ENCODE measurements at places on chromosomes 3 and 15.

DNA sequence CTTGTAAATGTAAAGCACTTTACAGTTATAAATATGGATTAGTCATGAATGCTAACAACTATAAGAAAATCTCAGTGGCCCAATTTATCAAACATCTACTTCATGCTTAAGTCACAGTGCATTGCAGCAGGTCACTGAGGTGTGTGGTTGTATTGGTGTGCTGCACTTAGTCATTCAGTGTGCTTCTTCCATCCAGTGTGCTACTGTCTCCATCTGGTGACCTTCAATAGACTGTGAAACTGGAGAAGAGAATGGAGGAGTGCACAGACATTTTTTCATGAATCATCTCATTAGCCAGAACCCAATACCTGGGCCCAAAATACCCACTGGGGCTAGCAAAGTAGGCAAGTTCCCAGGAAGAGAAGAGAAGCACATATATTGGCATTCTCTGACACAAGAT is 199.6 kb downstream of the SHOX2 start:
- DNase-seq, result no peak

DNA sequence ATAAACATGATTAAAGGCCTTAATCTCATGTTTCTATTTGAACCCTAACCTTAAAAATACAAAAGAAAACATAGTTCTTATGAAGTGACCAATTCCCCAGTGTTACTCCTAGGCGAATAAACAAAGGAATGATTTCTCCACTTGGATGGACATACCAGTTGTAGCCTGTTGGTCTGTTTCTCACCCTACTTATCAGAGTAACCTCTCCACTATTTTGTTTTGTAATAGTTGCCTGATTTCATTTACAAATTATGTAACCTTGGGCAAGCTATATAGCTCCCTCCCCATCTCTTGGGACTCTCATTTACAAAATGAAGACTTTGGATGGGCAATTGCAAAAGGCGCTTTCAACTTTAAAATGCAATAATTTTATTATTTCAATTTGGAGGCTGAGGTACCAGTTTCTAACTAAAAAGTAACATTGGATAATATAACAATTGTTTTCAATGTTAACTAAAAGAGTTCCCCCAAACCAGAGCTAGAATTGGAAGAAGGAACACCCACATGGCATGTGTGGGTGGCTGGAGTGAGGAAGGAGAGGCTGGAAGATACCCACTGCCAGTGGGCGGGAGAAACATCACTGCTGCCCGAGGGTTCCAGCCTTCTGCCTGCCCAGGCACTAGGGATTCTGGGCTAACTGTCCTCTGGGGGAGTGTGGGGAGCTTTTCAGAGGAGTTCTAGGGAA is 74.2 kb downstream of the RFTN1 start:
- DNase-seq, result no peak

GRCh38 chr3:13463618-13464400 is 16.3 kb upstream of the HDAC11 start:
- DNase-seq, result no peak

DNA sequence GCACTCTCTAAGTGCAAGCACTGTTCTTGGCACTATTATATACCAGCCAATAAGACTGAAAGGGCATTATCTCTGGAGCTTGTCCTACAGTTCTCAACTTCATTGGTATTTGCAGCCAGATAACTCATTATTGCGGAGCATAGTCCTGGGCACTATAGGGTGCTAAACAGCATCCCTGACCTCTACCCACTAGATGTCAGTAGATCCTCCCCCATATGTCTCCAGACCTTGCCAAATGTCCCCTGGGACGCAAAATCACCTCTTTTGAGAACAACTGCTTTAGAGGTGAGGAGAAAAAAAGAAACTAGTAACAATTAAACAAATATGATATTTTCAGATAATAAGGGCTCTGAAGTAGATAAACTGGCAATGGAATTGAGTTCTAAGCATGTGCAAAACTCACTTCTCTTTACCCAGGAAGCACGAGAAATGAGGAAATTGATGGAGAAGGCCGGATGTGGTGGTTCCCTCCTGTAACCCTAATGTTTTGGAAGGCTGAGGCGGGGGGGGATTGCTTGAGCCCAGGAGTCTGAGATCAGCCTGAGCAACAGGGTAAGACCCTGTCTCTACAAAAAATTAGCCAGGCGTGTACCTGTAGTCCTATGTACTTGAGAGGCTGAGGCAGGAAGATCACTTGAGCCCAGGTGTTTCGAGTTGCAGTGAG is 61.4 kb downstream of the FRMD4B start:
- DNase-seq, result no peak

DNA sequence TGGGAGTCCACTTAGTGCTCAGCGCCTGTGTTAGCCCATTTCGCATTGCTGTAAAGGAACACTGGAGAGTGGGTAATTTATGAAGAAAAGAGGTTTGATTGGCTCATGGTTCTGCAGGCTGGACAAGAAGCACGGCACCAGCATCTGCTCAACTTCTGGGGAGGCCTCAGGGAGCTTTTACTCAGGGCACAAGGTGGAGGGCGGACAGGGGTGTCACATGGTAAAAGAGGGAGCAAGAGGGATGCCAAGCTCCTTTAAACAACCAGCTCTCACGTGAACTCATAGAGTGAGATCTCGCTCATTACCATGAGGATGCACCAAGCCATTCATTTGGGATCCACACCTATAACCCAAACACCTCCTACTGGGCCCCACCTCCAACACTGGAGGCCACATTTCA is 181.4 kb upstream of the TLE3 start:
- DNase-seq, result no peak

GRCh38 chr15:98713585-98714001 is 65.3 kb downstream of the IGF1R start:
- DNase-seq, result no peak

DNA sequence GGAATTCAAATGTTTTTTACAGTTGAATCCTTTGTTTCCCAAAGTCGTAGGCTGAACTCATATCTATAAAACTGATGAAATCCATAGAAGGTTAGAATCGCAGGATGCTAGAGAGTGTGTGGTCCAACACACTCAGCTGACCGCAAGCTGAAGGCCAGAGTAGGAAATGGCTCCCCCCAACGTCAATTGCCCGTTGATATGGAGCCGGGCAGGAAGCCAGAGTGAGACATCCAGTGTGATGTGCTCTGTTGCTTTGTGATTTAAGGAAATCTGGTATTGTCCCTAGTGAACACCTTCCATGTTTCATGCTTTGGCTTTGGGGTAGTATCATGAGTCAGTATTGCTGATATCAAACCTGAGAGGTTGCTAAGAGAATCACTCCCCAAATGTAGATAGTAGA is 5.8 kb upstream of the MEX3B start:
- peak; percentile 48 for DNase-seq

DNA sequence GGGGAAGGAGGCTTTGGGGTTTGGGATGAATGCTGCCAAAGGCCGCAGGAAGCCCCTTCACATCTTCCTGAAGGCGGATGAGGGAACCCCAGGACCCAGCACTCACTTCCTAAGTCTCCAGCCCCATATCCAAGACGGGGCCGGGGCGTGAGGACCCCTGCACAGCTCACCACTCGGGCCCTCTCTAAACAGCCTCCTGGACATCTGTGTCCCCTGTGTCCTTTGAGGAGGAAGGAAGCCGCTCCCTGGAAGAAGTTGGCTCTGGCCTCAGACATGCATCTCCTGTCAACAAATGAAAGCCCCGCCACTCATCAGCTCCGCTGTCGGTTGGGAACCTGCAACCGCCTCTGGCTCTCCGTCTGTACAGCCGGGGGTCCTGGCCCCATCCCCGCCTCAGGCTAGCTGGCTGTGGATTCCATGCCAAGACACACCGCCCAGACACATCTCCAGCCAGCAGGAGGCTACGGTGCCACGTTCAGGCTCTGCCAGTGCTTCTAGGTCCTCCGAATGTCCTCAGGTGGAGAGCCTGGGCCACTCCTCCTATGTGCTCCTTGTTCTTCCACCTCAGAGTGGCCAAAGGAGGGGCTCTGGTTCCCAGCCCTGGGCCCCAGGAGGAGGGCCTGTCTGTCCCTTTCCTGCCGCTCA is 140.0 kb upstream of the MEF2A start:
- DNase-seq, result no peak

GRCh38 chr3:104604326-104605010 is 762.2 kb upstream of the ALCAM start:
- DNase-seq, result peak; percentile 17

DNA sequence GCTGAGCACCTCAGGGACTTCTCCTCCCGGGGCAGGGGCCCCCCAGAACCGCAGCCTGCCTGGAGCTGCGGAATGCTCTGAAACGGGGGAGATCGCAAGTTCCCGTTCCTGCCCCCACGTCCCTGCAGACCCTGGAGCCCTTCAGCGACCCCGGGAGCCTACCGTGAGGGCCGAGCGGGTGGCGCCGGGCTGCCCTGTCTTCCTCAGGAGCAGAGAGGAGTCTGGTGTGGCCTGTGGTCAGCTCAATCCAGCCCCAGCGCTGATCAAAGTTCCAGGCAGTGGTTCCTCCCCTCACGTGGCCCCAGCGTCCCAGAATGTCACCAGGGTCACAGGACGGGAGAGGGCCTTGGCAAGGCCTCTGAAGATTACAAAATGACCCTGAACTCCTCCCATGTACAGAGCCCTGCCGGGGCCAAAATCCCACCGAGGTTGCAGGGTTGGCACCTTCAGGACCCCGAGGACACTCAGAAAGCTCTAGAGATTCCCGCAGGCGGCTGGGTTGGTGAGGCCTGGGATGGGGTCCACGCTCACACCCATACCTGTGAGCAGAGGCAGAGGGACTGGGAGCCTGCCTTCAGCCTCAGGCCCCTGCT is at the start of gene CPN2:
CPN2 (minus strand) TSS at position 249 of the 593 bp plus-strand sequence. CDS start 8,626 bp downstream, outside the sequence.
- no peak for DNase-seq

- peak; percentile 95 for DNase-seq
Measured at GRCh38 chr3:197297476-197298340, 704 bp downstream of the DLG1 start.

- DNase-seq, result no peak
Measured at GRCh38 chr3:145355206-145355605, 805.8 kb downstream of the PLOD2 start.

Data from hepatic stellate cell (primary cell).